CD8-positive, alpha-beta memory T cell (primary cell): ENCODE measurements at places on chromosomes 16 and 17.

DNA sequence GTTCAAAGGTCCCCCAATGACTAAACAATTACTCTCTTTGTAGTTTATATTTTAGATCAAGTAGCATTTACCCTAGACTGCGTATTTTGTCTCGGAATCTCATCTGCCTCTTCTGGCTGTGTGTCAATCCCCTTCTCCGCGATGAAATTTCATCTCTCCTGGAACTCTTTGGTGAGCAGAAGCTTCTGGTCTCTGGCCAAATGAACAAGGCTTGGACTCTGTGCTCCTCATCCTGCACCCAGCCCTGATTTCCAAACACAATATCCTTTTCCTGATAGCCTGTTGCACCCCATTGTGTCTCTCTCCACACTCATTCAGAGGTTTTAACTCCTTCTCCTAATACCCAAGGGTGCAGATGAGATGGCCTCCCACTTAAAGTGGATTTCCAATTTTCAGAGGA is 609.4 kb upstream of the CDH5 start:
- no peak for DNase-seq

GRCh38 chr16:50271148-50272041 is 5.0 kb downstream of the ADCY7 start:
- DNase-seq = no peak

DNA sequence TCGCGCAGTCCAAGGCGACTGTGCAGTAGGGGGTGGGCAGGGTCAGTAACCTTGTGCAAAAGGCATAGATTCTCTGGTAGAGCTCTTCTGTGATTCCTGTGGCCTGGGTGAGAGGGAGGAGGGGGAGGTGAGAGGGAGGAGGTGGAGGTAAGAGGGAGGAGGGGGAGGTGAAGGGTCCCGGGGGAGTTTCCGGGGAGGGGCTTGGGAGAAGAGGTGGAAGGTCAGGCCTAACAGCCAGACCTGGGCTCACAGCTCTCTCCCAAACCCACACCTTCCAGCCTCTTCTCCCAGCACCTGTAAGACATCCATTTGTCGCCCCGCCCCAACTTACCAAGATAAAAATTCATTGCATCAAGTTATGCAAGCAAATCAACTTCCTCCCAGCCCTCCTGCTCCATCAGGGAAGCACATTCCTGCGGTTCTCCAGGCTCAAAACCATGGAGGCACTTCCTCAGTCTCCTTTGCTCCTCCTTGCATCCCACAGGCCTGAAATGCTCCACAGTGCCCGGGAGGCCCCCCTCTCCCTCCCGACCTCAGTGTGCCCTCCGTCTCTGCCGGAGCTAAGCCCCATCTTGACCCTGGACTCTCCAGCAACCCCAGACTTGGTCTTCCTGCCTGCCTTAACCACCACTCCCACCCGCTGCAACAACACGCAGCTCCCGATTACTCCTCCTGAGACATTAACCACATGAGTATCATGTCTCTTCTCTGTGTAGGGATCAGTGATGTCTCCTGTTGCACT is 30.5 kb downstream of the PIK3R6 start:
- no peak for DNase-seq

DNA sequence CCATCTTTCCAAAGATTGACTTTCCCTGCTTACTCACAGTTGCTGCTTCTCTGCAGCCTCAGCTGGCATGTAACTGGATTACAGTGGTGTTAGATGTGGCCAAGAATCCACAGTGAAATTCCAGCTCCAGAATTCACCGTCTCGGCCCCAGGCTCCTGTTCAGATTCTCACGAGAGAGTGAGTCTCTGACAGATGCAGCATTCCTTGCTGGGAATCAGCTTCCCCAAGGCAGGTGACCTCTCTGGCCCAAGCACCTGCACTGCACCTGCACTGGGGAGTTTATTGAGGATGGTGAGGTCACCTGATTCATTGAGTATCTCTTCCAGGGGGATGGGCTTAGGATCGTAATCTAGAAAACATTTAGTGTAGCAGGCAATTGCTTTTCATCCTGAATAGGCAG is 600.5 kb upstream of the RBFOX1 start:
- DNase-seq = no peak

GRCh38 chr17:64723781-64724180 is 61.7 kb upstream of the SMURF2 start:
- no peak for DNase-seq

DNA sequence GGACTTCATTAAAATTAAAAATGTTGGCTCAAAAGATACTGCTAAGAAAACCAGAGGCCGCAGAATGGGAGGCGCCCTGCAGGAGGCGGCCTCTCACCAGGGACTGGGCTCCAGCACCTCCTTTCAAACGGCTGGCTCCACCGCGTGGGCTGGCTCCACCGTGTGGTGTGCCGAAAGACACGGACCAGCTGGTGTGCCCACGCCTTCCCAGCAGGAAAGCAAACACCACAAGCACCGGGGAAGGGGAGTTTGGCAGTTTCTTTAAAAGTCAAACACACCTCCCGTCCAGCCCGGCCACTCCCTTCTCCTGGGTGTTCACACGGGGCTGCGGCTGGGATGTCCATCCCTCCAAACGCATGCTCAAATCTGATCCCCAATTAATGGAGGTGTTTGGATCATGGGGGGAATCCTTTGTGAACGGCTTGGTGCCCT is 13.9 kb downstream of the HAGH start:
- peak; percentile 62 for DNase-seq

- DNase-seq = peak; percentile 54
Measured at GRCh38 chr17:42541041-42541833, 5.2 kb downstream of the NAGLU start.

GRCh38 chr17:38547444-38547843 is 58.3 kb downstream of the SRCIN1 start:
- no peak for DNase-seq

DNA sequence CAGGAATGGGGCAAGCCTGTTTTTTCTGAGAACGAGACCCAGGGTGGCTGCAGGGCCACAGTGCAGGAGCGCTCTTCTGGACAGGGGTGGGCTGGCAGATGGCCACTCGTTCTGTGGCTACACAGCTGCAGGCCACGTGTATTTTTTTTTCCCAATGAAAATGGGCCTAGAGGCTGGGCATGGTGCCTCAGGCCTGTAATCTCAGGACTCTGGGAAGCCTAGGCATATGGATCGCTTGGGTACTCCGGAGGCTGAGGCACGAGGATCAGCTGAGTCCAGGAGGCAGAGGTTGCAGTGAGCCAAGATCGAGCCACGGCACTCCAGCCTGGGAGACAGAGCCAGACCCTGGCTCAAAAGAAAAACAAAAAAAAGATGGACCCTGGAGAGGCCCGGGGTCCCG is 6.8 kb downstream of the UNKL start:
- no peak for DNase-seq

DNA sequence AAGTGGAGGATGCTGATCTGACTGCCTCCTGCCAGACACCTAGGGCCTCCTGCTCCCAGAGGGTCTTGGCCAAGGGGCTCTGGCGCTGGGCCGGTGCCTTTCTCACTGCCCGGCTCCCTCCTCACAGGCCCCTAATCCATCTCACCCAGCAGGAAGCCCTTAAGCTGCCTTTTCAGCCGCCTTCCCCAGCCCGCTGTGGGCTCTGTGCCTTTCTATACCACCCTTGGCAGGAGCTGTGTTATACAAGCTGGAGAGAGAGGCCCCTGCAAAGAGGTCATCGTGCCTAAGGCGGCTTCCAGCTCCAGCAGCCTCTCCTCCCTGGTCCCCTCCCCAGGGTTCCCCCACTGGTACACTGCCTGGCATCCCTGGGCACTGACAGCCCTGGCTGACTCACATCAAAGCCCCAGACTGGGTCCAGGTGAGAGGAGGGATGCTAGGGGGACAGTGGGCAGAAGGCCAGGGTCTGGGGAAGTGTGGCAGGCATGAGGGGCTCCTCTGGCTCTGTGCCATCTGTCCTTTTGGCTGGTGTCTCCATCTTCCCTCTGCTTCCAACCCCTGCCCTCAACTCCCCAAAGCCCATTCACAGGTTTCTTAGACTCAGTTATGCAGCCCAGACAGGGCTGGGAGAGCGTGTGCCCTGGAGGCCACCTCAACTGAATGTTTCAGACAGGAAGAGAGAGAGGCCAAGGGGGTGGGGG is 15.3 kb upstream of the FZD2 start:
- DNase-seq = no peak

- no peak for DNase-seq
Measured at GRCh38 chr17:60902399-60902798, 224.7 kb downstream of the BCAS3 start.

GRCh38 chr17:79933863-79934652 is 94.8 kb upstream of the CBX4 start:
- DNase-seq = no peak

DNA sequence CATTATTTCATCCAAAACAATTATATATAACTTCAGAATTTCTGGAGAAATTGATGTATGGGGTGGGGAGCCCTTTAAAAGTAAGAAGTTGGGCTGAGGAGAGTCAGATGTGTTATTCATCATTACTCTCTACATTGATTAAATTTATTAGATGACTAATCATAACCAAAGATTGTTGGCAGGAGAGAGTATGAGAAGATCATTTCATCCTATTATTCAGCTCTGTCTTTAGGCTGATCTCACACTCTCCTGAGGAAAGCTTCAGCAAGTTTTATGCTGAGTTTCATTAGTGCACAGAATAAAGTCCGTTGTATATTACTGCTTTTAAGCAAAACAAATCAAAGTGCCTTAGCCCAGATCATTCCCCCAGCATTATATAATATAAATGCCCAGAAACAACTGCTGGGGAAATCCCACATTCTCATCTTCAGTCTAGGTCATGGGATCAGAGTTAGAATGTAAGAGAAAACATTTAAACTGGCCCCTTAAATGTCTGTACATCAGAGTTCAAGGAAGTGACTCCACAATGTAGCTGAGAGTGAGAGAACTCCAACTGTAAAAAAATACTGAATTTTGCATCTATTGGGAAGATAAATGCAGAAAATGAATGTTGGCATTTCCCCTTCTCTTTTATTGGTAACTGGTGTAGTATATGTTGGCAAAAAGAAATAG is 130.1 kb upstream of the HLF start:
- no peak for DNase-seq

DNA sequence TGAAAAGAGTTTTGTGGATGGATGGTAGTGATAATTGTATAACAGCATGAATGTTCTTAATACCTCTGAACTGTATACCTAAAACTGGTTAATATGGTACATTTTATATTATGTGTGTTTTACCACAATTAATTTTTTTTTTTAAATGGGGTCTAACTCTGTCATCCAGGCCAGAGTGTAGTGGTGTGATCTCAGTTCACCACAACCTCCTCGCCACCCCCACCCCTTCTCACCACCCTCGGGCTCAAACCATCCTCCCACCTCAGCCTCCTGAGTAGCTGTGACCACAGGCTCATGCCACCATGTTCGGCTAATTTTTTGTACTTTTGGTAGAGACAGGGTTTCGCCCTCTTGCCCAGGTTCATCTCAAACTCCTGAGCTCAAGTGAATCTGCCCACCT is 123.2 kb downstream of the CDRT15L2 start:
- no peak for DNase-seq

- no peak for DNase-seq
Measured at GRCh38 chr16:89897204-89897603, 21.5 kb upstream of the MC1R start.

DNA sequence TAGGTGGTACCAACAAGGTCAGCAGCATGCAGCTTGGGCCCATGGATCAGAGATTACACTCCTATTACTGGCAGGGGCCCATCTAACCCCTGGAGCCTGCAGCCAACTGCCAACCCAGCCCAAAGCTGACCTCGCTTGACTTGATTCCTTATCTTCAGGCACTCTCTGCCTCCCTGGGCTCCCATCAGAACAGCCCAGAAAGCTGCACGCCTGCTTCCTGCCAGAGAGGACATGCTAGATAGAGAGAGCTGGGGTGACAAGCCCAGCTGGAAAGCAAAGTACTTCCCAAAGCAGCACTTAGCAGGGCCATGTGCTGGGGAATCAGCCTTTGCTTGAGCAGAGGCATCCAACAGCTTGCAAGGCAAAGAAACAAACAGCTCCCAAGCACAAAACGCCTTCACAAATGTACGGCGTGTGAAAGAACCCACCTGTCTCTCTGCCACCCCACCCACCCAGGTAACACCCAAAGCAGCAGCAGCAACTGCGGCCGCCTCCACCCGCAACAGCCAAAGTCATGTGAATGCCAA is 74.2 kb upstream of the NLK start:
- no peak for DNase-seq

- no peak for DNase-seq
Measured at GRCh38 chr17:71689782-71690181, 431.0 kb upstream of the SOX9 start.

- no peak for DNase-seq
Measured at GRCh38 chr17:79497777-79498348, 113.0 kb downstream of the RBFOX3 start.

GRCh38 chr17:57475796-57476195 is 219.5 kb downstream of the MSI2 start:
- DNase-seq = no peak

- DNase-seq = no peak
Measured at GRCh38 chr17:5711344-5711743, 127.0 kb upstream of the NLRP1 start.

GRCh38 chr17:71111934-71112333 is 942.6 kb downstream of the KCNJ2 start:
- no peak for DNase-seq

DNA sequence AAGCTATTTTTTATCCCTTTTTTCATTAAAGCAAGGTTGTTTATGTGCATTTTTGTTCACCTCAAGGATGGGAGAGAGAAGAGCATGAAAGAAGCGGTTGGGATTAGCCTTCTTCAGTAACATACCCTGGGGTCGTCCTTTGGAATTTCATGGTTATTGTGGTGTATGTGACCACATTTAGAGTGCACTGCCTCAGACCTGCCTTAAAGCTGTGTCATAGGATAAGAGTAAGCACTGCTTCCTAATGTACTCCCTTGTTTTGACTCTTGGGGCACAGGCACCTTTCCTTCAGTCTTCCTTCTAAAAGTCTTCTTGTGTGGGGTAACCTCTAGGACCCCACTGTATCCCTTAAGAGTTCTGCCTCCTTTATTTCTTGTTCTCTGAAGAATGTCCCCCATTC is 28.9 kb downstream of the TNRC6A start:
- DNase-seq = no peak

GRCh38 chr17:31379597-31380205 is 11.8 kb upstream of the RAB11FIP4 start:
- DNase-seq = no peak

- DNase-seq = peak; percentile 98
Measured at GRCh38 chr16:68085259-68086071, at the start of gene NFATC3. Gene NFATC3 (plus strand): TSS chr16:68085370. CDS start chr16:68085682, 312 bp downstream.

DNA sequence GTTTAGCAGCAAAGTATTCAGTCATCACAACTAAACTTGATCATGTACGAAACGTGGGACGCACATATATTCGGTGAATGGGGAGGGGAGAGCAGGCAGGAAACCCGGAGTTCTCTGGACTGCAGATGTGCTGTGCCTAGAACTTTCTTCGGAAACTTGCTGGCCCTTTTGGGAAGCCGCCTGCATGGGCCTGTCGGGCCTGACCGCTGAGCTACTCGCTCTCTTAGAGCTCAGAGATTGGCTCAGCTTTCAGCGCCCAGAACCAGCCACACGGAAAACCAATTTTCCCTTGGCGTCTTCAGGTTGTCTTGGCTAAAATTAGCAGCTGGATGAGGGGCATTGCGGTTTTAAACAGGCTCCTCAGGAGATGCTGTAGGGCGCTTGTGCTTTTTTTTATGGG is 38.1 kb downstream of the ZDHHC7 start:
- no peak for DNase-seq

GRCh38 chr16:4767872-4768548 is 1.0 kb upstream of the ZNF500 start:
- DNase-seq = no peak
